ENCODE measurements at places on chromosomes 12 and 14.

DNA sequence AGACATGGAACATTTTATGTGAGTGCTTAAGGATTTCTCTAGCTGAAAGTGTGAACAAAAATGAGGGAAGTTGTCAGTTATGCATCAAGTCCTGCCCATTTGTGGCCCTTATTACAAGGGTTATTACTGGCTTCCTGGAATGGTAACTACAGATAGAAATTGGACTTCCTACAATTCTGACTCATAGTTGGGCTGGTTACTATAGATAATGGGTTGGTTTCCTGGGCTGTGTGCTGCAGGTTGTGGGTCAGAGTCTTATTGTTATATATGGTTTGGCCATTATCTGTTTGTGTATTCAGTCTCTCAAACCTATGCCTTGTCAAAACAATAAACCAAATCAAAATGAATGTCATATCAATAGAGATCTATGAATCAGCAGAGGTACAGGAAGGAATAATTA is 313.7 kb downstream of the ADAMTS20 start:
- no peak overlapping the region for H3K27ac ChIP-seq
- no peak for DNase-seq
- H3K36me3 ChIP-seq, result no peaks in the 10 kb centered on the region
- H3K4me1 ChIP-seq, result no peaks in the 10 kb centered on the region

DNA sequence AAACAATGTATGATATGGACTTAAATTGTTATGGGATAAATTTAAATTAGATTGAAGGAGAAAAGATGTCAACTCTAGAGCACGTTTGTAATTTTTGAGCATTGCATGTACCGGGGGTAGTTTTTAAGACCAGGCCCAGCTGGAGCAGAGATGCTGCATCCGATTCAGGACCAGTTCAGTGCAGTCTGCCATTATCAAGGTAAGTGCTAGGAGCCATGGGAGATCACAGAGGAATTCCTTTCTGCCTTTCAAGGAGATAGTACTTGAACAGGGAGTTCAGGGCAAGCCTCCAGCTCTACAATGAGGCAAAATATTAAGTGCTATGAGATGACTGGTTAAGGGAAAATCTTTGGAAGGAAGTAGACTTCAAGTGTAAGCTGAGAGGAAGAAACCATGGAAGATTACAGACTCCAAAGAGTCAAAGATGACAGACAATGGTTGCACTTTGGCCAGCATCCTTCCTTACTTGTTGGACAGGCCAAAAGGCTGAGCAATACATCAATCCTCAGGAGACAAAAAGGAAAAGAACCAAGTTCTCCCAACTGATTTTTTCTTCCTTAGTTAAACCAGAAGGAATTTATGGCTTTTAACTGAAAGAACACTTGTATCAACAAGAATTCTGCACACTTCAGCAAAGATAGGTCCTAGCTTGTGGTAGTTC is 113.2 kb upstream of the HIF1A start:
- no peak for DNase-seq
- H3K27ac ChIP-seq, result no peak overlapping the region
- H3K36me3 ChIP-seq, result peaks cover 2% of the 10 kb centered on the region
- H3K4me3 ChIP-seq, result no peak overlapping the region
- peaks cover 38% of the 10 kb centered on the region for H3K4me1 ChIP-seq

- no peak for DNase-seq
- no peak overlapping the region for H3K4me3 ChIP-seq
- no peaks in the 10 kb centered on the region for H3K27me3 ChIP-seq
- no peaks in the 10 kb centered on the region for H3K36me3 ChIP-seq
- no peak overlapping the region for H3K27ac ChIP-seq
These were observed 48.3 kb downstream of the DNAI7 start for GRCh38 chr12:25146686-25147085.

DNA sequence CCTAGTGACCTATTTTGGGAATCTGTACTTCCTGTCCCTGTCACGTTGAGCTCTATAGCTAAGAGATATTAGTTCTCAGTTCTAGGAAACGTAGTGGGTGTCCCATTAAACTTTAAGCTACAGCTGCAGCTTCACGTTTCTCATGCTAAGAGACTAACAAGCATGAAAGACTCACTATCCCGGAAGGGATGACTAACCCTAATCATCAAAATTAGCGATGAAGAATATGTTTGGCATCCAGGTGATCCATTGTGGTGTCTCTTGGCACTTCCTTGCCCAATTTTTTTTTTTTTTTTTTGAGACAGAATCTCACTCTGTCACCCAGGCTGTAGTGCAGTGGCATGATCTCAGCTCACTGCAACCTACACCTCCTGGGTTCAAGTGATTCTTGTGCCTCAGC is 11.0 kb upstream of the LALBA start:
- no peak for DNase-seq
- H3K27ac ChIP-seq, result no peak overlapping the region
- H3K36me3 ChIP-seq, result no peaks in the 10 kb centered on the region
- H3K4me1 ChIP-seq, result no peaks in the 10 kb centered on the region
- peaks cover 13% of the 10 kb centered on the region for H3K27me3 ChIP-seq
- no peak overlapping the region for H3K4me3 ChIP-seq

DNA sequence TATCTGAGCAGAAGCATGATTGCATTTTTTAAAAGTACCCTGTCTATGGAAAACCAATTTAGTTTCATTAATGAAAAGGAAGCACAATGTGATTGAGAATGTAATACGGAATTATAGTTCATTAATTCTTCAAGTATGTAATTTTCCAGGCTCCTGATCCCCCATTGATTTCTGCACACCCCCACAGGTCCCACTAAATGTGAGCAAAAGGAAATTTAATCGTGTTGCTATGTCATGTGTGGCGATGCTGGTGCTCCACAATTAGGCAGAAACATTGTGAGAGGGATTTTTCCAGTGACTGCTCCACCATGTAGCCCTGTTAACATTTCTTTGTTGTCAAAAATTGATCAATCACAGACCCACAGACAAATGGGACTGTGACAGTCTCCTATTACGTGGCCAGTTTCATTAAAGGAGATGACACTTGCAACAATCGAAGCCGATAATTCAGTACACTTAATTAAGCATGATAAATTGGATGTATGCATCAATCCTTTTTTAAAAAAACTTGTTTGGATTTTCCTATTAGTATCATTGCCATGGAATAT is 306.0 kb downstream of the NELL2 start:
- H3K36me3 ChIP-seq, result no peaks in the 10 kb centered on the region
- no peak overlapping the region for H3K27ac ChIP-seq
- no peak overlapping the region for H3K4me3 ChIP-seq
- H3K27me3 ChIP-seq, result no peaks in the 10 kb centered on the region
